SK-N-SH (cell line): ENCODE measurements at places on chromosomes 2 and 18. TPM values are rescaled to one million over a fixed set of nuclear protein-coding genes. Genes with fewer than 3 reads are reported as not detected.

The AFTPH gene
- 7.4 and 9.8 TPM in 2 replicates for polyA plus RNA-seq

DNA sequence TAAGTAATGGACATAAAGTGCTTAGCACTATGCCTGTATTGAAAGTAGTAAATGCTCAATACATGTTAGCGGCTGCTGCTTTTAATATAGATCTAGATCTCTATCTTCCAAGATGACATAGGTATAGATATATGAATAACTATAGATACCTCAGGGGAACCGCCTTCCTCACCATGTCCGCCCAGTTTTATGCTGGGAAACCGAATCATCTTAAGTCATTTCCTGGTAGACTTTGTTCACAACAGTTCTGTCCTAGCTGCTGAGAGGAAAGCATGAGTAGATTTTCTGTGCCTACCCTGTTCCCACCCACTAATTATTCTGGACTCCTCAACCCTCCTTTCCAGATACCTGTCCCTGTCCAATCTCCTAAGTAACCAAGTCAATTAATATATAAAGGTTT, 21.6 kb upstream of the ITM2C start:
- DNase-seq, result no peak

DNA sequence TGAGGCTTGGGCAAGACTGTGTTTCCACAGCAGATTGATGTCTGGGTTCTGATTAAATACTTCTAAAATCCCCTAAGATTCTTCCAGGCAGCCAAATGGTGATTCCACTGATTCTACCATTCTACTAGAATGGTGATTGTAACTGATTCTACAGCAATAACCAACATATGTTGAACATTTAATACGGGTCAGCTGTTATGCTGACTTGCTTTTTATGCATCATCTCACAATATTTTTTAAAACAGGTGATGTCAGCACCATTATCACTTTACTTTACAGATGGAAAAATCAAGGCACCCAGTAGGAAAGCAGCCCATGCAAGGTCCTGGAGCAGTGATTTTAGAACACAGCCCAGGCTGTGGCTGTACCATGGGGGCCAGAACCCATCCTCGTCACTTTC, 37.5 kb downstream of the TIMM21 start:
- no peak for DNase-seq

DNA sequence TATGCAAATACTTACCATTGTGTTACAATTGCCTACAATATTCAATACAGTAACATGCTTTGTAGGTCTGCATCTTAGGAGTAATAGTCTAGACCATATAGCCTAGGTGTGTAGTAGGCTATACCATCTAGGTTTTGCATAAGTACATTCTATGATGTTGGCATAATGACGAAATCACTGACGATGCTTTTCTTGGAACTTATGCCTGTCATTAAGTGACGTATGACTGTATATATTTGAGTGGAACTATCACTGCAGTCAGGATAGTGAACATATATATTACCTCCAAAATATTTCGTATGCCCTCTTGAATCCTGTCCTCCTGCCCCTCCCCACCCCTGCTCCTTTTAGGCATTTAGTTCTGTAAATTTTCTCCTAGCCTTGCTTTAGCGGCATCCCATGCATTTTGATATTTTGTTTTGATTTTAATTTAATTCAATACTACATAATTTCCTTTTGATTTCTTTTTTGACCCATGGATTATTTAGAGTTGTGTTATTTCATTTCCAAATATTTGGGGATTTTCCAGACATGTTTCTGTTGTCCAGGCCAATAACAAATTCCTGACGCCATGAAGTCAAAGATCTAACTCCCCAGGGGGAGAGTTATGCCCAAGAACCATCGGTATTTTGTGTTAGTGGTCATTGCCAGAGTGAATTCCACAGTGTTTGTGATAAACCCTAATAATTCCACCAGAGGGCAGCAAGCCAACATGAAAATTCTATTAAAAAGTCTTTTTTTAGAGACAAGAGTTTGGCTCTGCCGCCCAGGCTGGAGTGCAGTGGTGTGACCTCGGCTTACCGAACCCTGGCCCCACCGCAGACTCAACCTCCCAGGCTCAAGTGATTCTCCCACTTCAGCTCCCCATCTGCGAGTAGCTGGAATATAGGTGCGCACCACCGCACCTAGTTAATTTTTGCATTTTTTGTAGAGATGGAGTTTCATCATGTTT, 24.2 kb upstream of the CASP8 start:
- DNase-seq, result peak; percentile 67

GRCh38 chr2:157194097-157194688, 63.3 kb upstream of the GALNT5 start:
- peak; percentile 12 for DNase-seq

- DNase-seq, result no peak
These were observed 104.8 kb downstream of the SP100 start for GRCh38 chr2:230520875-230521155.

The EMILIN1 gene
- 184 and 286 TPM in 2 replicates for polyA plus RNA-seq

The ICOS gene
- not detected in 2 replicates for polyA plus RNA-seq

- no peak for DNase-seq
These were observed 11.1 kb downstream of the RTTN start for GRCh38 chr18:70194227-70194890.

The ANKRD29 gene
- polyA plus RNA-seq, result 8.2 and 10.0 TPM in 2 replicates

DNA sequence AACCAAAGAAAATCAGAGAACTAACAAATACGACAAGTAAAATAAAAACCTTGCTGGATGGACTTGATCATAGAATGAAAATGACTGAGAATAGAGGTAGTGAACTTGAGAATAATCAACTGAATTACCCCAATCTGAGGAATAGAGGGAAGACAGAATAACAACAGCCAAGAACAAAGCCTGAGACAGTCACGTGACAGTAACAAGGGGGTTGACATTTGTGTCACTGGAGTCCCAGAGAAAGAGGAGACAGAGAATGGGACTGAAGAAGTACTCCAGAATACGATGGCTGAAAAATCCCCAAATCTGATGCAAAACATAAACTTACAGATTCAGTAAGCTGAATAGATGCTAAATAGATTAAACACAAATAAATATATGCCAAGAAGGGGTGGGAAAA, 248.5 kb upstream of the HDAC4 start:
- DNase-seq, result no peak

DNA sequence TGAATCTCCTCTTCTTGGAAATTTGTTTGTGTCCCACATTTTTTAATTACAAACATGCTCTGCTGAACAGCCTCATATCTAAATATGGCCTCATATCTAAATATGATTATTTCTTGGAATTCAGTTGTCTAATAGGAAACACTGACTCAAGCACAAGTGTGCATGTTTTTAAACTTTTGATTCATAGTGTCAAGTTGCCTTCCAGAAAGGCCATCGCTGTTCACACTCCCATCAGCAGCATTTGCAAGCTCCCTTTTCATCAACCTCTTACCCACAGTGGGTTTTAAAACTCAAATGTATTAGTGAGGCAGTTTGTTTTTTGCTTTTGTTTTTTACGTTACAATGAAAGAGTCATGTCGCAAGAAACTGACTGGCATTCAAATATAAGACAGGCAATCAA, 65.2 kb upstream of the SMAD2 start:
- no peak for DNase-seq

GRCh38 chr2:224947566-224947965, 94.7 kb downstream of the DOCK10 start:
- DNase-seq, result no peak

- no peak for DNase-seq
These were observed 136.4 kb upstream of the COPS8 start for GRCh38 chr2:236949089-236949905.

DNA sequence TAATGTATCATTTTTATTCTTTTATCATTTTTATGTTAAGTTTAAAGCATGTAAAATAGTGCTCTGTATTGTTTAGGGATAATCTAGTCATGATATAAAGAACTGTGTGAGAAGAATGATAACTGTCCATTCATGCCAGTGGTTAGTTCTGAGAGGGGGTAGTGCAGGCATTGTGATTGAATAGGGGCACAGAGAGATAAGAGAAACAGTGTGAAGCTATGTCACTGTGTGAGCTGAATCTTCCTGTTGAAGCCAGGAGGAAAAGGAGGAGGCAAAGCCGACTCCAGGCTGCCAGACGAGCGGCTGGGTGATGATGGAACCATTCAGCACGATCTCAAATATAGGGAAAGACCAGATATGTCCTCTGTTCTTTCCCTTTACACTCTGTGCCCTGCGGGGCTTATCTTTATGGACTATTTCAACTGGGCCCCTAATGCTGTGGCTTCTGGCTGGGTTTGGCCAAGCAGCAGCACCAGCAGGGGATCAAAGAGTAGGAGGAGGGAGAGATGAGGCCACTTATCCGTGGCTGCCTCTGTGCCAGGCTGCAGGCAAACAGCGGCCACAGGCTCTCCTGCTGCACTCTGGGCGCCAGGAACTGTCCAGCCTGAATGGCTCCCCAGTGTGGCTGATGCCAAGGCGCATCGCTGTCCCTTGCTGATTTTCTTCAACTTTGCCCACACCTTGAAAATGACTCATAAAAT, 128.0 kb downstream of the SPP2 start:
- no peak for DNase-seq

- no peak for DNase-seq
These were observed 303.2 kb upstream of the MC4R start for GRCh38 chr18:60675801-60676200.

GRCh38 chr18:6732952-6733351, 3.4 kb downstream of the ARHGAP28 start:
- no peak for DNase-seq

DNA sequence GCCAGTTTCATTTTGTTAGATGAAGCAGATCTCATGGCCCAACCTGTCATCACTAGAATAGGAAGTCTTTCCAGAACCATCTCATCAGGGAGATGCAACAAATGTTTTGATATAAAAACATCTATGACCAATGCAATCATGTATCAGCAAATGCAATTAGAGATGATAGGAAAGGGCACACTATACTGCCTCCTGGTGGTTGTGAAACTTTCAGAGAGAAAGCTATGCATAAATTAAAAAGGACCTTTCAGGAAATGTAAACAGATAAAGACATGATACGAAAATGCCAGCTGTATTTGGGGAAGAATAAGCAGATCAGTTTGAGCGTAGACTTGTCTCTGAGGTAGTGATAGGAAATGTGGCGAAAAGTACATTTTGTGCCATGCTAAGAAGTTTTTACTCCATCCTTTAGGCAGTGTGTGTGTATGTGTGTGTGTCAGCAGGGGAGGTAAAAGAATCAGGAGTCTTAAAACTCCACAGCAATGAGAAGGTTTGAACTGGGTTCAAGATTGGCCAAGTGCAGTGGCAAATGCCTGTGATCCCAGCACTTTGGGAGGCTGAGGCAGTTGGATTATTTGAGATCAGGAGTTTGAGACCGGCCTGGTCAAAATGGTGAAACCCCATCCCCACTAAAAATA, 479.3 kb downstream of the CPS1 start:
- no peak for DNase-seq

- DNase-seq, result no peak
These were observed 29.2 kb upstream of the POMC start for GRCh38 chr2:25197336-25198208.

DNA sequence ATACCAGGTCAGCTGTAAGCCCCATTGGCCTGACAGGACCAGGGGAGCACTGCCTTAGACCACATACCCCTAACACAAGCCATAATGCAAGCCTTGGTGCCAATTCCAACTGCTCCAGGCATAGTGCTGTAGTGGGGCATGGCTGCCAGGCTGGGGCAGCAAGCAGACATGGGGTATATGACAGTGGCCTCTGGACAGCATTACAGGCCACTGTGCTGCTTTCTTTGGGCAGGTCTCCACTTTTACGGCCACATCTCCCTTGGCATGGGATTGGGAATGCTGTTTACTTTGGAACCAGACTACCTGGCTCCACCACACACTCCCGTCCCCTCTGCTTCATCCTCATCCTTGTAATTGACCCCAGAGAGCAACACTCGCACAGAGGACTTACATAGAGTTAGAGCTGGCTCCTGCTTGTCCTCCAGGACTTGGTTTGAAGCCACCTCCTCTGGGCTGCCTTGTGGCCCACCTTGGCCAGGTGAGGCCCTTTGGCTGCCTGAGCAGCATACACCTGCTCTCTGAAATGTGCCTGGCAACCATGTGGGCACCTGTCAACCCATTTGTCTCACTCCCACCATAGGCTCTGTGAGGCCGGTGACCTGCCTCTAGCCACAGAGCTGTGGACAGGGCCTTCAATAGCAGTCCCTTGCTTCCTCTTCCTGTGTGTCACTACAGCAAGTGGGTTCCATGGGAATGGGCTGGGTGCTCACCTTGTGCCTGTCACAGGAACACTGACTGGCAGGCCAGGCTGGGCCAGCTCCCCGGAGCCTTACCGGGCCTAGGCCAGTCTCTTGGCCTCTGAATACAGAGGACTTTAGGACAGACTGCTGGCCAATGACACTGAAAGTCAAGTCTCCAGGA, 262.6 kb upstream of the HS6ST1 start:
- no peak for DNase-seq

- no peak for DNase-seq
These were observed 240.6 kb upstream of the CTAGE1 start for GRCh38 chr18:22658318-22658717.

The CD28 gene
- 0.05 and 0.13 TPM in 2 replicates for polyA plus RNA-seq

DNA sequence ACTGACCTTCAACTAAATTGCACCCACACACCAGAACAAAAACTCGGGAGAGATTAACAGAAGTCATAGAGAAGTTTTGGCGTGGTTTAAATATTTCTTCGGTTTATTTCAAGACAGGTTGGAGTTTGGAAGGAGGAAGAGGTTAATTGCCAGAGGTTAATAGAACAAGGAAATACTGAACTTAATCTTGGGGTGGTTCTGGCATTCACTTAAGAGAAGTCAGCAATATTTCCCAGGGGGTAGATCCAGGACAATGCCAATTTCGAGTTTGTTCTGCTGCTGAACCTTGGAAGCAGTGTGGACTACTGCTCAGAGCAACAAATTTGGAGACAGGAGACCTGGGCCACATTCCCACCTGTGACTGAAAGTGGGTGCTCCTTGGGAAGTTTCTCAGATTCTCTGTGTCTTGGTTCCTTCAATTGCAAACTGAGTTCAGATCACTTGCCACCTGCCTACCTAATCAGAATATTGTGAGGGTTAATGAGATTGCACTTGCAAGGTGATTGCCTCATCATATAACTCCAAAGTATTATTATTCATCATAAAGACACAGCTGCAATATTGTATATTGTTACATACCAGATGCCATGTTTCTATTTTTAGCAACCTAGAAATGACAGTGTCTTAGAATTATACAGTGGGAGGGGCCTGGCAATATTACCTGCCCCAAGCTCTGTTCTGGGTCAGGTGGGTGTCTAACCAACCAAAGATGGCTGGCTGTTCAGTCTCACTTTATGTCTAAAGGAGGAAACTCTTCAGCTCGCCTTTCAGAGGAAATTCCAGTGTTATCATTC, 217.4 kb downstream of the CDCA7 start:
- DNase-seq, result no peak

DNA sequence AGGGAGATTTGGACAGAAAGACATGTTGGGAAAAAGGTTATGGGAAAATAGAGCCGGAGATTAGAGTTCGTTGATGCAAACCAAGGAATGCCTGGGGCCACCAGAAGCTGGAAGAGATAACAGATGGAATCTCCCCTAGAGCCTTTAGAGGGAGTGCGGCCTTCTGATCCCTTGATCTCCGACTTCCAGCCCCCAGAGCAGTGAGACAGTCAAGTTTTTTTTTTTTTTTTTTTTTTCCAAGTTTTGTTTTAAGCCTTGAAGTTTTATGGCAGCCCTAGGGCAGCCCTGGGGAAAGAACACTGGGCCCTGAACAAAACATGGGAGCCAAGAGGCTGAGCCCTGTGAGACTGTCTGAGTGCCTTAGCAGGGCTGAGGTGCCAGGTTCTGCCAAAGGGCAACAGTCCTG, 6.5 kb downstream of the DGKD start:
- no peak for DNase-seq

The FRZB gene
- polyA plus RNA-seq, result 2.8 and 3.5 TPM in 2 replicates

The SCTR gene
- polyA plus RNA-seq, result not detected in 2 replicates

- DNase-seq, result no peak
These were observed 44.9 kb upstream of the CYP1B1 start for GRCh38 chr2:38120829-38121228.
